ENCODE measurements at places on chromosomes 11 and 22.
A peak's percentile ranks its signal among the peaks of the same experiment; 100 is the strongest.

DNA sequence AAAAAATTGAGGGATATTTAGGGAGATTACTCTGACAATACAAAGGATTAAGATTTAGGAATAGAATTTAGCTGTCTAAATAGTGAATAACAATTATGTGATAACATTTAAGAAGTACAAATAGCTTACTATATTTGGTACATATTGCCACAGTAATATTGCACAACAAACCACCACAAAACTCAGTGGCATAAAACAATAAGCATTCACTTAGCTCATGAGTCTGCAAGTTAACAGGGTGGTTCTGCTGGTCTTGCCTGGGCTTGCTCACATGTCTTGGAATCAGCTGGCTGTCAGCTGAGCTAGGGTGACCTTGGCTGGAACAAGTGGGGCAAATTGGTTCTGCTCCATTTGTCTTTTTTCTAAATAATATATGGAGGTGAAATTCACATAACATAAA is 115.1 kb downstream of the DCDC1 start:
- DNase-seq, result no peak

DNA sequence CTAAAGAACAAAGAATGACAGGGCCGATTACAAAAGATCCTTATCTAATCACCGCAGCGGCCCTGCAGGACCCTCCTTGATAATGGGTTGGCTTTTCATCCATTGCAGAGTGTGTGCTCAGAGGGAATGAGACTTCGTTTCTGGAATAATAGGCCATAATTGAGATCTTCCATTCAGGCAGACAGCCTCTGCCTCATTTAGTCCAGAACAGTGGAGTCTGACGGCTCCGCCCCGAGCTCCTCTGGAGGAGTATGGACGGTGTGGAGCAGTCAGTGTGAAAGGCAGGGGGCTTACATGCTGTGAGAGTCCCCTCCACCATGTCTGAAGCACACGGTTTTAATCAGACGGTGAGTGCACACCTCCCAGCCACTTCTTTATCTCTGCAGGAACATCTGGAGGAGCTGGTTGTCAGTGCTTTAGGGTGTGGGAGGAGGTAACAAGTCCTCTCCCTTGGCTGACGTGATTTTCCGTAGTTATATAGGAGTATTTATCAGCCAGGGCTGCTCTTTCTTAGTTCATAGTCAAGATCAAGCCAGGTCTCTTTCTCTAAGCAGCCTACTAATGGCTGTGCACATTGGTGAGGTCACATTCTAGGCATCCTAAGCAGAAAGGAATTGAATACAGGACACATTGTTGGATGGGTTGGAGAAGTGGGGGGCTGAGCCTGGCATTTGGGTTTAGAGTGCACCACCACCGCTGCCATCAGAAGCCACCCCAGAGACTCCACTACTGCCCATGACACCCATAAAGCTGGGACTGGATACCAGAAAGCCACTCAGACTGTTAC is 1477.9 kb downstream of the TBC1D22A start:
- no peak for DNase-seq

DNA sequence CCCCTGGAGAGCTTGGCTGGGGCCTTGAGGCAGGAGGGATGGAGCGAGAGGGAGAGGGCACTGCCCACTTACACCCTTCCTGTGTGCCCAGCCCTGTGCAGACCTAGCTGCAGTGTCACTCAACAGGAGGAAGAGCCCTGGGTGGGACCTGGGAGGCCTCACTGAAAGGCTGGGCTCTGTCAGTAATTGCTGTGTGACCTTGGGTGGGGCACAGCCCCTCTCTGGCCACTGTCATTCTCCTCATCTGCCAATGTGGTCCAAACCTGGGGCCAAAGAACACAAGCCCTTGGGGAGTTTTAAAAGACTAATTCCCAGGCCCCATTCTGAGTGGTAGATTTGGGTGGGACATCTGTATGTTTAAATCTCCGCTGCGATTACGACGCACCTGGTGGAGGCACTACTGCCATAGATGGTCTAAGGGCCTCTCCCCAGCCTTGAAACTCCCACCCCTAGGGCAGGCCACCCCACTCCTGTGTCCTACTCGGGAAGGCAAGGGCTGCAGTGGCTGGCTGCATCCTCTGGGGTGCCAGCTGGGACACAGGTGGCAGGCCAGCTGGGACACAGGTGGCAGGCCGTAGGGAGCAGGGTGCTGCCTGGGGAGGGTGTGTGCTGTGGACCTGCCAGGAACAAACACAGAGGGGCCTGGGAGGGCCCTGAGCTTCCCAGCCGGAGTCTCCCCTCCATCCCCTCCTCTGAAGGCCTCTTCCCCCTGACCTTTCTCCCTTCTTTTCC is 12.3 kb upstream of the SOX10 start:
- no peak for DNase-seq

DNA sequence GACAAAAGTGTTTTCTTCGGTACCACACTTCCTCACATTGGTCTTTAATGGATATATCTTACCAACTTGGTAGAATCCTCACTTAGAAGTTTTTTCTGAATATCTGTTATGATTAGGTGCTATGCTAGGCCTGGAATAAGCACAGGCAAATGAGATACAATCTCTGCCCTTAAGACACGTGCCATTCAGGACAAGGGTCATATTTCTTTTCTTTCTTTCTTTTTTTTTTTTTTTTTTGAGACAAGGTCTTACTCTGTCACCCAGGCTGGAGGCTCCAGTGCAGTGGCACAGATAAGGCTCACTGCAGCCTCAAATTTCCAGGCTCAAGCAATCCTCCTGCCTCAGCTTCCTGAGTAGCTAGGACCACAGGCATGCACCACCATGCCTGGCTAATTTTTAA is 23.0 kb downstream of the WBP2NL start:
- DNase-seq, result no peak

DNA sequence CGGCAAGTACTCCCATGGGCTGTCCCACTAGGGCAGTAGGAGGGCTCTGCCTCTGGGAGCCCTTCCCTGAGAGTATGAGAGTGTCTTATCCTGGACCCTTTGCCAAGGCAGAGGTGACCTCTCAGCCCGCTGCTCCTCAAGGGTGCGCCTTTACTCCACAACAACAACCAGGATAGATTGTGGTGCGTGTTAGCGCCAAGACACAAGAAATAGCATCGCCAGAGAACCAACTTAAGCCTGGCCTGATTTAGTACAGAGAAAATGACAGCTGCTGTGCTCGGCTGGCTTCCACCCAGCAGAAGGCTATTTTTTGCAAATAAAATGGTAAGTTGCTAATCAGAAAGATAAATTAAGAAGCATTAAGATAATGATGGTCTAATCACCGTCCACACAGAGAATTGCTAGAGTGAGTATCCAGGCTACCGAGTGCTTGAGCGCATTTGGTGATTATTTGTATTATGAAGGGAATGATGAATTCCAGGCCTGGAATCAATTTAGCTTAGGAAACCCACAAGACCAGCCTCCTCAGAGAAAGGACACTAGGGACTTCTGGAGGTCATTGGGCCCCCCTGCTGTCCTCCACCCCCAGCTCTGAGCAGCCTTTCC is 119.8 kb downstream of the PKNOX2 start:
- no peak for DNase-seq

DNA sequence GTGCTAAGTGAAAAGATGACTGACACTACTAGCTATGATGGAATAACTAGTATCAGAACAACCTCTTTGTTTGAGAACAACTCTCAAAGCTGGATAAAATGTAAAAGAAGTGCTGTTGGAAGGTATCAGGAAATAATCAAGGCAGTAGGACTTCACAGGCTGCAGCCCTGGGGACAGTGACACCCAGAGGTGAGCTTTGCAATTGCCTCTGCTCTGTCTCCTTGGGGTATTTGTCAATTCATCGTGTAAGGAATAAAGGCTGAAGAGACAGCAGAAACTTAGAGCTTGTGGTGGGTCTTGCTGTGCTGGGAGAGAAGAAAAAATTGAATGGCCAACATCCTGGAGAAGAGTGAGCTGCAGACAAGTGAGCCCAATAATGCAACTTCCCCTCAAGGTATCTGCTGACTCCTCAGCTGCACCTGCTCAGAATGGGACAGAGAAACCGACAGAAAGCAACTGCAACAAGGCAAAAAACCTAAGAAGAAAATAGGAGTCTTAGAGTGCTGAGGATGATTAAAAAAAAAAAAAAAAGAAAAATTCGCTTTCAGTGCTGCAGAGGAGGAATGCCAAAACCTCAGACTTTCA is 141.1 kb downstream of the RCN1 start:
- no peak for DNase-seq

- DNase-seq, result no peak
Observed at GRCh38 chr11:808427-809286, 1.1 kb upstream of the RPLP2 start.

DNA sequence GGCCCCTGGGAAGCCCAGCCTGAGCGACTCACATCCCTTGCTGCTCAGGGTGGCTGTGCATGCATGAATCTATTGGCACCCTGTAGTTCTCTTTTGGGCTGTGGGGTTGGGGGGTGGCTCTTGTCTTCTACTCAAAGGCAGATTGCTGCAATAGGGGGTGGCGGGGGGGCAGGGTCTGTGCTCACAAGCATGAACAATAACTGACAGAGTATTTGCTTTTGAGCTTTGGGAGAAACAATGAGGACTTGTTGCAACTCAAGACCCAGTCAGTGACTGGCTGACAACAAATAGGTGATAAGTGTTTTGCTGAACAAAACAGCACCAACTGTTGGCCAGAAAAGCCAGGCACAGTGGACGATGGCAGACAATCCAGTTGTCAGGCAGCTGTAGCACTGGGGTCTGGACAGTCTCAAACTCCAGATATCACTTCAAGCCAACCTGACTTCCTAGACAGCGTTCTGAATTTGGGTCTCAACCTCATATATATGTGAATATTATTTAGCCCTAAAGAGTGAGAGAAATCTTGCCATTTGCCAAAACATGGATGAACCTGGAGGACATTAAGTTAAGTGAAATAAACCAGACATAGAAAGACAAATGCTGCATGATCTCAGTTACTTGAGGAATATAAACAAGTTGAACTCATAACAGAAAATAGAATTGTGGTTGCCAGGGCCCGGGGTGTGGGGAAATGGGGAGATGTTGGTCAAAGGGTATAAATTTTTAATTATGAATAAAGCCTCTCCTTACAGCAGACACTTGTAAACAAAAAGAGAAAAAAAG is 61.7 kb downstream of the ME3 start:
- DNase-seq, result no peak

- DNase-seq, result peak; percentile 45
Observed at GRCh38 chr11:1336836-1337646, 27.6 kb upstream of the TOLLIP start.

DNA sequence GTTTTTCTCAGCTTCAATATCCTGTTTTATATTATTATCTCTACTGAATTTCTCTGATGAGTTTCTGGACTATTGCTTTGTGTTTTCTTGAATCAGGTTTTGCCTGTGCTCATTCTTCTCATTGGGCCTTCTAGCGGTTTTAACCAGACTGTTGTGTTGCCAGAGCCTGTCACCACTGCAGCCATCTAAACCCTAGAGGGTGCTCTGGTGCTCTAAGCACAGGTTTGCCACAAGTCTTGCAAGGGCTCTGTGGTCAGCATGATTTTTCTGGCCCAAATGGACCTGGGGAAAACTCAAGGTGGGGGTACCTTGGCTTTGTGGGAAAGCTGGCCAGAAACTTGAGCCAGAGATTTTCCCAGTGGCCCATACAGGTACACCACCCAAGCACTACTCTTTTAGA is 52.4 kb upstream of the TYR start:
- DNase-seq, result no peak

GRCh38 chr11:60880643-60881282 is 13.4 kb downstream of the ZP1 start:
- DNase-seq, result no peak

DNA sequence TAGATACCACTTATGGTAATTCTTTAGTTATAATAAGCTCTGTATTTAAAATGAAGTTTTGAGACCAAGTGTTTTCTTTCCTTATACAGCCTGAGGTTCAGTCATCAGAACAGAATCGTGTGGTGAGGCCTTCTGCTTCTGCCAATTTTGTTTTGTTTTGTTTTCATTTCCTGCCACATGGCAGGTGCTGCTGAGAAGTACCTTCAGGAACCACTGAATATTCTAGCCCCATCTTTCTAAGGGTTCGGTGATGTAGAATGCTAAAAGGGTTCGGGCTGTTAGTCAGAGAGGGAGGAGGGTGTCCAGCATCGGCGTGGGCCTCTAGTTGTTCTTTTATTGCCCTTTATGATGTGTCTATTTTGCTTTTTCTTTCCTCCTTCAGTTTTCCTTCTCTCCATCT is 25.8 kb downstream of the TNRC6B start:
- DNase-seq, result no peak

GRCh38 chr22:40348025-40348658 is 1.8 kb downstream of the ADSL start:
- DNase-seq, result no peak

DNA sequence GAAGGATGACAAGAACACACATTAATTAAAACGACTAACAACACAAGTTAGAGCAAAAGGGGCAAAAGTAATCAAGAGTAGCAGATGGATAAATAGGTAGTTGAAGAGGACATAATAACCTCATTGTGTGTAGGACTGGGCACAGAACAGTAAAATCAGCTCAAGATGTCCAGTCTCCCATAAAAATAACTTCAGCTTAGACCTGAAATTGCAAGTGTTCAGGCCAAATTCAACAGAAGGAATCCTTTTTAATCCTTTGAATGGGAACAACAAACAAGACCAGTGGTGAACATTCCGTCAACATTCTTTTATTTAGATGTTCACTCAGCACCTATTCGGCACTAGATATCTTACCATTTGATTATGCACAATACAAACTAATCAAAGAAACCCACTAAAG is 4.4 kb downstream of the MTMR2 start:
- no peak for DNase-seq

DNA sequence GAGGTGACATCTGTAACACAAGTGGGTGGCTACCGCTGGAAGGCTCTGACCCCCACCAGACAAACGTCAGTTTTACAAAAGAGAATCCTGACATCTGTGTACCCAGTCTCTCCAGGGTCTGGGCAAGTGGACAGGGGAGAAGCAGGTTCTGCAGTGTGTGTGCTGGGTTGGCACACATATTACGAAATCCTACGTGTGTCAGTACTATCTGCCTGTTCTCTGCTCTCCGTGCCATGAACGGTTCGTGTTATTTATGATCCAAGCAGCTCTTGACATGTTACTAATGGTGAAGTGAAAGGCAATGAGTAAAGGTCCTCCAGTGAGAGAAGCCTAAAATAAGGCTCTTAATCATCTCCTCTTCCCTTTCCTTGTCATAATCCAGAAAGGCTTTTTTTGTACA is 201.5 kb upstream of the MTMR2 start:
- no peak for DNase-seq

DNA sequence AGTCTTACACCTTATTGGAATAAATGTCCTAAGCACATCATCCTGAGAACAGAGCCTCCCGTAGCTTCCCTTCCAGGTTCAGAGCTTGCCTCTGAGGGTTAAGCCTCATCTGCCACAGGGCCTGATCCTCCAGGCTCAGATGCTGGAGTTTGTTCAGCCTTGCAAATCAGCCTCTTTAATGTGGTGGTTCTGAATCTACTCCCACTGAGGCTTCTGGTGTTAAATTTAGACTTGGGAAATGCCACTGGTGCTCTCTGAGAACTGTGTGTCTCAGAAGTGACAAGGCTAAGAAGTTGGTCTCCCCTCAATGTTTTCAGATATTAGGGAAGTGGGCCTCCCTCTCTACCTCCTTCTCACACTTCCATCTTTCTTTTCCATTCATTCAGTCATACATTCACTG is 68.7 kb downstream of the CCDC81 start:
- DNase-seq, result no peak
